ENCODE measurements at places on chromosomes 5 and 9.

DNA sequence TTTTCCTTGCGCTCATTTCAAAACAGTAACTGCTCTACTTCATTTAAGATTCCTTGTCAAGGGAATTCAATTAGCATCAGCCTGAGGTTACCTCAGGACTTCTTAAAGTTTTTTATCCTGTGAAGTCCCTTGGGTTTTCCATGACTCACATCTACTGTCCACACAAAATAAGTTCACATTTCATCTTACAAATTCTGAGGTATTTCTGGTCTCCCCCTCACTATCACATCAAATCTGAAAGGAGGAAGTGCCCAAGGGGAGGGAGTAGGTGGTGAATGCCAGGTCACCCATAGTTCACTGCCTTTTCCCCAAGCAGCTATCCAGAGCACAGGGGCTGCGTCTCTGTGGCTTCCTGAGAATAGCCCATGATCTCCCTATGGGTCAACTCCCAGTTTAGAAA is 227.1 kb upstream of the NREP start:
- no peak for DNase-seq

DNA sequence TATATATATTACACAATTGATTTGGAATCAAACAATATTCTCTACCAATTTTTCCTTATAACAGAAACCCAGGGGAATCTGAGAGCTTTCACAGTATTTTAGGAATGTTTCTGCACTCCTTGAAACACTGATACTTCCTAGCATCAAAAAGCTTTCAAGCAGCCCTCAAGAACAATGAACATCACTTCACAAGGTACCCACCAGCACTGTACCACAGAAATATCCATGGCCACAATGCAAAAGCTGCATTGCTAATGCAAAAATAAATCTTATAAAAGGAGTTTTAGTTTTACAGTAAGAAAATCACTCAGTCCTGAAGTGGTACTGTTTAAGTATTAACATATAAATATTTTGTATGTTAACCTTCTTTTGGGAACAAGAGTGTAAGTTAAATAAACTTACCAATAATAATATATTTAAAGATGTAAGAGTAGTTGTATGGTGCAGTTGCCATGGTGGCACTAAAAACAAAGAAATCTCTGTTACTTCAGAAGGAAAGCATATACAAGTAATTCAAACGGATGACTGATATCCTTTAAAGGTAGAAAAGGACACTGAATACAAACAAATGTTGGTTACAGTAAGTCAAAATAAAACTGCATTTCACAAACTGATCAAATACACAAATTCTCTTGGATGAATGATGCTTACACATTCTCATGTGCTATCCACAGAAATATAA is 8.6 kb downstream of the RAB14 start:
- DNase-seq: no peak

DNA sequence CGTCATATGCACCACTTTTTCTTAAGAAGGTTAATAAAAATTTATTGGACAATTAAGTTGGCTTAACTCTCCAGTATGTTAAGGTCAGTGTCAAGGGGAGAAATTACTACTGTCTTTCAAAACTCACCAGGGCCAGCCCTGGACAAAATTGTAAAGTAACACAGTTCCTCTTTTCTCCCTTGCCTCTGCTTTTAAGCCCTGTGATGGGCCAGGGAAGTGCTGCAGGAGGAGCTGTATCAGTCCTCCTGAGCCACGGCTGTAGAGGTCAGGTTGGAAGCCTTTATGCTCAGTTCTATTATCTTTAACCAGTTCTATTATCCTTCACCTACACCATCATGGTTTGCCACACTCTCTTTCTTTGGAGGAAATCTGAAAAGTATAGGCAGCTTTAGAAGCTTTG is 11.5 kb upstream of the PPP2R2B start:
- DNase-seq: no peak

DNA sequence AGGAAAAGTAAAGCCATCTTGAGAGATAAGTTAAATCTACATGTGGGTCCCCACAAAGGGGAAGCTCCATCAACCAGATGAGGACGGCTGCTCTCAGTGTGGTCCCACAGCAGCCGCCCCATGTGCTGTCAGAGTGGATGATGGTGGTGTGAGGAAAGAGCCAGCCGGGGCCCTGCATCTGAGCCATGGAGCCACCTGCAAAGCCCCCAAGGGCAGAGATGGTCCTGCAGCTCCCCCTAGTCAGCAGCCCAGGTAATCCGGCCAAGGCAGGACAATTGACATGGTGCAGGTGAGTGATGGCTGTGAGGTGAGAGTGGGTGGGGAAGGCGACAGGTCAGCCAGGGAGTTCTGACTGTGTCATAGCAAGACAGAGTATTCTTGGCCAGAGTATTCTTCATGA is 458.8 kb downstream of the ICE1 start:
- peak; percentile 23 for DNase-seq

DNA sequence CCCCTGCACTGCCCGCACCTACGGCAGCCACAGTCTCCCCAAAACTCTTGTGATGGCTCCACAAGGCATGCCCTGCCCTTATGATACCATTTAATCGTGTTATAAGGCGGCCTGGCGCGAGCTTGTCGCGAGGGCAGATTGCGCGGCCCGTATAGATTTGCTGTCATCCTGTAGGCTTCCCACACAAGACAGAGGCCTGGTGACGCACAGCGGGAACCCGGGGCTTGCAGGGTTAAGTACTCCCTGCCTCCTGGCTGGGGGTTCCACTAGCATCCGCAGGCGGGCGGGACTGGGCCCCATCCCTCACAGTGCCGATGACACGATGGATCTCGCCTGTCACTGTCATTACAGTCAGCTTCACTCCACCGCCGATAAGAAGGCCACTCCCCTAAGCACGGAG is 364.9 kb upstream of the IRX2 start:
- peak; percentile 30 for DNase-seq

DNA sequence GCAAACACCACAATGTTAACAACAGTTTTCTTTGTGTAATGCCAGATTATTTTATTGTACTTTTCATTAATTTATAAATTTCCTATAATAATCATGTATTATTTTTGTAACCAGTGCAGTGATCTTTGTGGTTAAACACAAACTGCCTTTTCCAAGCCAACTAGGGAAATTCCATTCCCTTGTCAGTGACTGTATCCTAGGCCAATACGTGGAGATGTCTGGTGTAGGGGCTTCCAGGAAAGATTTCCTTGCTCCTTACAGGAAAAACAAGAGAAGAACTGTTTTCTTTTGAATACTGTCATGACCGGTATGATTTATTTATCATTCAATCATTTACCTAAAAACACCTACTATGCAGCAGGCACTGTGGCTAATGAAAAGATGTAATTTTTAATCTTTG is 31.4 kb downstream of the FANCC start:
- no peak for DNase-seq

GRCh38 chr9:70679845-70680244 is 265.4 kb upstream of the KLF9 start:
- DNase-seq: no peak

DNA sequence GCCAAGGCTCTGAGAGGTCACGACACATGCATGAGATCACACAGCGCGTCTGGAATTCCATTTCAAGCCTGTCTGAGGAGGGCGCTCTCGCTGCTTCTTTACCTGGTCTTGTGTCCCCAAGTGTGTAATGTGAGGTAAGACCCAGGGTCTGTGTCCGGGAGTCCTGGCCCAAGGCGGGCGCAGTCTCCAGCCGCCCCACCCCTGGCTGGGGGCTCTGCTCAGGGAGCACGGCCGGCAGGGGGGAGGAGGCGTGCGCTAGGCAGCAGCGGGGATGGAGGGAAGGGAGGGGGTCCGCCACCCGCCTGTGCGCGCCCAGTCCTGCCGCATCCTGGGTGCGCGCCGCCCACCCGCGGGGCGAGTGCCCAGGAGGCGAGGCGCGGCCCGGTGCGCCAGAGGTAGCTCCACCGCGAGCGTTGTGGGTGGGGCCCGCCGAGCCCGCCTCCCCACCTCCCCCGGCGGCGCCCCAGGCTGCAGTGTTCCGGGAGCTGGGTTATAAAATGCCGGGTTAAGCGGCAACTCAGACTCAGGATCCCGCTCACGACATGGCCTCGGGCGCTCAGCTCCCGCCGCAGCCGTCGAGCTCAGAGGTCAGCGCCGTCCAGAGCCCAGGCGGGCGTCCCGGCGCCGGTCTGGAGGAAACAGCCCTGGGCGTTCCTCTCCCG is at the start of gene CCNI2:
Gene CCNI2, plus strand, starts transcription at position 473 of the 662 bp plus-strand sequence. Its CDS starts 70 bp downstream, at position 543.
- no peak for DNase-seq

GRCh38 chr5:122515709-122516431 is 203.8 kb downstream of the SNCAIP start:
- peak; percentile 45 for DNase-seq

GRCh38 chr9:101737165-101737704 is 1.2 kb downstream of the GRIN3A start:
- DNase-seq: peak; percentile 5

- DNase-seq: no peak
Measured at GRCh38 chr5:154419236-154419635, 26.6 kb upstream of the SAP30L start.

DNA sequence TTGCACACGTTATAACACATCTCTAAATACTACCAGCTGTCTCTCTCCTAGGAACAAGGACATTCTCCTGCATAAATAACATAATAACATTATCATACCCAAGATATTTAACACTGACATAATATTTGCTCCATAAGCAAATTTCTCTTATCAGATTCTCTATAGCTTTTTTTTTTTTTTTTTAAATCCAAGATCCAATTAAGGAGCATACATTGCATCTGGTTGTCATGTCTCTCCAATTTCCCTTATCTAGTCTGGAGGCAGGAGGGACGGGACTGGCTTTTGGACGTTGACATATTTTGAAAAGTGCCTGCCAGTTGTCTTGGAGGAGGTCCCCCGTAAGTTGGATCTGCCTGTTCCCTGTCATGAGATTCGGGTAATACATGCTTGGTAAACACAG is 76.6 kb downstream of the RAPGEF1 start:
- no peak for DNase-seq

DNA sequence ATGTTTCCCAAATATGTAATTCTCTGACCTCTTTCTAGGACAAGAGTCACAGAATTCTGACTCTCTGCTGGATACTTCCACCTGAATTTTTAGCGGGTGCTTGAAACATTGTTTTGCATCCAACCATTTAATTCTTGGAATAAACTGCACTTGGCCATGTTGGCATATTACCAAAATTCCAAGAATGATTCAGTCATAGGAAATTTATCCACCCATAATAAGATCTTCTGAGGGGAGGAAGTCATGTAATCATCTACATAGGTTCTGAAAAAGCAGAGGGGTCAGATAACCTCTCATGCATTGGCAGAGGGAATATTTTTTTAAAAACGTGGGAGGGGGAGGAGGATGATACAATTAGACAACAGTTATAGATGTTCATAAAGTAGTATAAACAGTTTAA is 156.9 kb downstream of the PAM start:
- DNase-seq: no peak

DNA sequence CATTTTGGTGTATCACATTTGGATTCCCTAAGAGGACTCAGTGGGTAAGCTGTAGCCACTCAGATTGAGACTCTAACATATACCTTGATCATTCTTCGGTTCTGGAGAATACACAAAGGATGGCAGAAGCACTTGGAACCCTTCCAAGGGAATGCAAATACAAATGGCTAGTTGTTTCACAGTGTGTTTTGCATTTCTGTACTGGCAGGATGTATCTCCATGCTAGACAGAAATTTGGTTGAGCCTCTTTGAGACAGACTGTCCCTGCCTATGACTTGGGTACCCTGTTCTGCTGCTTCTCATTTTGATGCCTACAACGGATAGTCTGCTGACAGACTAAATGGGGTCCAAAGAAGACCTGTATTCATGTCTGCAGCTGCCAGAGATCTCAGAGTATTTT is 273.5 kb downstream of the TMEM38B start:
- DNase-seq: no peak

DNA sequence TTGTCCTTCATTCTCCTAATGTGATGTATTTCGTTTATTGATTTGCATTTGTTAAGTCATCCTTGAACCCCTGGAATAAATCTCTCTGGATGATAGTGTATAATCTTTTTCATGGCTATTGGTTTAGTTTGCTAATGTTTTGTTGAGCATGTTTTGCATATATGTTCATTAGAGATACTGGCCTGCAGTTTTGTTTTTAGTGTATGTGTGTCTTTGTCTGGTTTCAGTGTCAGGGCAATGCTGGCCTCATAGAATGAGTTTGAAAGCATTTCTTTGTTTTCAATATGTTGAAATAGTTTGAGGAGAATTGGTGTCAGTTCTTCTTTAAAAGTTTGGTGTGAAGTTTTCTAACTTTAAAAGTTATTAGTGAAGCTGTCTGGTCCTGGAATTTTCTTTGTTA is 149.6 kb upstream of the ATP10B start:
- DNase-seq: no peak

- peak; percentile 39 for DNase-seq
Measured at GRCh38 chr9:135478829-135479468, 633 bp upstream of the PPP1R26 start.

DNA sequence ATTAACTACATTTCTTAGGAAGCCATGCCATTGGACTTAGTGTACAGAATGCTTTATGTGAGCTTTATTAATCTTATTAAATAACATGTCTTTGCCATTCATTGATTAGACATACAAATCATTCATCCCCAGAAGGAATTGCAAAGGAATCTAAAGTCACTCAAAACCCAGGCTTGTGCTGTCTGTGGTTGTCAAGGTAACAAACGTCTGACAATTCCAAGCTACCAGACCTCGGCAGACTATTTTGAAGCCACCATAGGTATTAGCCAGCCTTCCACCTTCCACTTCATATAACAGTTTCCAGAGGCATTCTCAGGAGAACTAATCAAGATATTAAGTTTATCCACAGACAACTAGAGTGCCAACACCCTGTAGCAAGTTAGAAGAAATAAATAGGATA is 135.2 kb upstream of the TUSC1 start:
- no peak for DNase-seq

DNA sequence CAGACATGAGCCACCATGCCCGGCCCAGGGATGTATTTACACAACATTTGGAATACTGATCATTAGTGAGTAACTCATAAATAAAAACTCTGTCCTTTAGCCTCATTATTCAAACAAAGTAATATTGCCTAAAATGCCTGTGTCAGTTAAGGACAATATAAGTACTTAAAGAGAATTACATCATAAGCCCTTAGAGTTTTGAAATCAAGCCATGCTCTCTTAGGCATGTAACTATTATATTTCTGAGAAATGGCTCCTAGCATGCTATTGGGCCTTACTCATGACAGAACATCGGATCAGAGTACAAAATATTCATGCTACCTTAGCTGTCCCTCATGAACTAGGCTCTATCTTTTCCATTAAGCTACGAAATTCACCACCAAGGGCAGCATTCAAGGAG is 309.3 kb downstream of the CHSY3 start:
- DNase-seq: no peak

- DNase-seq: no peak
Measured at GRCh38 chr9:87734106-87734505, 8.2 kb downstream of the CTSL start.

DNA sequence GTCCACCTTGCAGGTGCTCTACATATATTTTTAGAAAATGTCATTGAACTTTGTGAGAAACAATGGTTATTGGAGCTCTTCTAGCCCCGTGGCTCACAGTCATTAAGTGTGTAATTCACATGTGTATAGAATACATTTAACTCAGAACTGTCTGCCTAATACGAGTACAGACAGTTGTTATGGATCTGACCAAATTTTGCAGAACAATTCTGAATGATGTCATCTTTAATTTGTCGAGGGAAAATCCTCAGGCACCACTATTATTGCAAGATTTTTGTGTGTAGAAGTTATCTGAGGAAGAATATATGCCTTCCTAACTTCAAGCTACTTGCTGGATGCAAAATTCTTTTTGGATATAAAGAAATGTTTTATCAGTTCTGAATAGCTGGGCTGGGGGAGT is 216.9 kb downstream of the CD180 start:
- no peak for DNase-seq

GRCh38 chr9:4857163-4857810 is 64.5 kb downstream of the RCL1 start:
- no peak for DNase-seq

- DNase-seq: no peak
Measured at GRCh38 chr9:126521551-126521950, 92.2 kb upstream of the LMX1B start.
